ENCODE measurements at places on chromosomes 3 and 15.

DNA sequence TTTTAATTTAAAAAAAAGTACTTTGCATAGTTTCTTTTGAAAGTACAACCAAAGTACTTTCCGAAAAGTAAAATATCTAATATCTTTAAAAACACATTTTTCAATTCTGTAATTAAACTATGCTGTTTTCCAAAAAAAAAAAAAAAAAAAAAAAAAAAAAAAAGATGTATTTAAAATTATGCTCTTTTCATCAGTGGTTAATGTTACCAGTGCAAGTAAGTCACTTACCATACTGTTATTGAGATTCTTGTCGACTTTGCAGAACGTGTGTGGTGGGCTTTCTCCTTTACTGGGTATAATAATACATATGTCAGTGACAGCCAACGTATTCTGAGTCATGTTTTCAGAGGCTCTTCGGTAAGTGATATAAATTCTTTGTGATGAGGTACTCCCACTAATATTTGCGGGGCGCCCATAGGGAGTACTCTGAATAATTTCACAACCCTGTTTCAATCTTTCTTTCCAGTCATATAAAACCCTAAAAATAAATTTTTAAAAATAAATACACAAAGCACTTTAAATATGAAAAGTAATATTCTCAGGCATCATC, 39.9 kb downstream of the DENND4A start:
- no peak for DNase-seq

- peak; percentile 52 for DNase-seq
Observed at GRCh38 chr15:100113351-100114080, 228.3 kb downstream of the ADAMTS17 start.

DNA sequence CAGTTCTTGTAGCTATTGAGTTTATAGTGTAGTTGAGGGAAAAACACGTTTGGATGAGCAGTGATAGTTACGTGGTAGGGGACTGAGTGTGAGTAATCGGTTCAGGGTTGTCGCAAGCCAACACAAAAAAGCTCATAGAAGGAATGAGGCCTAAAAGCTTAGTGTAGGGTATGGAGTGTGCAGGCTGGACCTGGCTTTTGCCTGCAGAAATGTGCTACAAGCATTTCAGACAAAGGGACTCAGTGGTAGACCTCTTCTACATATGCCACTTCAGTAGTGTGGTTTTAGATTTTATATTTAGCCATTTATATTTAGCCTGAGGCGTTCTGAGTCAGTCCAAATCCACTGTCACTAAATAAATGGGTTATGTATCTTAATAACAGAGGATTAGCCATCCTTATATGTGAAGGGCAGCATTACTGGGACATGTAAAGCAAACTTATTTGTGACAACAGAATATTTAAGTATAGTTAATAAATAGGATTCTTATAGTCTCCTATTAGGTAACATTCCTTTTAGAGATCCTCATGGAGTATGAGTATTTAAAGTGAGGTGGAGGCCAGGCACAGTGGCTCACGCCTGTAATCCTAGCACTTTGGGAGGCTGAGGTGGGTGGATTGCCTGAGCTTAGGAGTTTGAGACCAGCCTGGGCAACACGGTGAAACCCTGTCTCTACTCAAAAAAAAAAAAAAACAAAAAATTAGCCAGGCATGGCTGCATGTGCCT, 21.8 kb downstream of the ATP2C1 start:
- DNase-seq = no peak

GRCh38 chr3:27715454-27715806, 6.7 kb downstream of the EOMES start:
- no peak for DNase-seq

GRCh38 chr3:9117220-9117619, 132.2 kb downstream of the SRGAP3 start:
- no peak for DNase-seq

GRCh38 chr15:89139613-89140499, 51.6 kb downstream of the ABHD2 start:
- peak; percentile 47 for DNase-seq

DNA sequence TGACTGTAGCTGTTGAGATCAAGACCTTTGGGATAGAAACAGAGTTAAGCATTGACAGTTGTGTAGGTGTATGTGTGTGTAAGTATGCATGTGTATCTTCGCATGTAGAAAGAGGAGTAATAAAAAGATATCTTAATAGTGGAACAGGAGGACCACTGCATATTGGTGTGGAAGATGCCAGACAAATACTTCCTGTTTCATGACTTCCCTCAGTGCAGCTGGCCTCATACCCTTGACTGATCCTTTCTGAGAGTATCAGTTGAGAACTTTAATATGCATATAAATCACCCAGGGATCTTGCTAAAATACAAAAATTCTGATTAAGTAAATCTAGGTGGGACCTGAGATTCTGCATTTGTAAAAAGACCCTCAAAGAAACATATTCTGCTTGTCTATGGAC, 8.5 kb upstream of the ZBED2 start:
- DNase-seq = no peak

GRCh38 chr3:107633327-107634098, 110.8 kb downstream of the BBX start:
- no peak for DNase-seq

DNA sequence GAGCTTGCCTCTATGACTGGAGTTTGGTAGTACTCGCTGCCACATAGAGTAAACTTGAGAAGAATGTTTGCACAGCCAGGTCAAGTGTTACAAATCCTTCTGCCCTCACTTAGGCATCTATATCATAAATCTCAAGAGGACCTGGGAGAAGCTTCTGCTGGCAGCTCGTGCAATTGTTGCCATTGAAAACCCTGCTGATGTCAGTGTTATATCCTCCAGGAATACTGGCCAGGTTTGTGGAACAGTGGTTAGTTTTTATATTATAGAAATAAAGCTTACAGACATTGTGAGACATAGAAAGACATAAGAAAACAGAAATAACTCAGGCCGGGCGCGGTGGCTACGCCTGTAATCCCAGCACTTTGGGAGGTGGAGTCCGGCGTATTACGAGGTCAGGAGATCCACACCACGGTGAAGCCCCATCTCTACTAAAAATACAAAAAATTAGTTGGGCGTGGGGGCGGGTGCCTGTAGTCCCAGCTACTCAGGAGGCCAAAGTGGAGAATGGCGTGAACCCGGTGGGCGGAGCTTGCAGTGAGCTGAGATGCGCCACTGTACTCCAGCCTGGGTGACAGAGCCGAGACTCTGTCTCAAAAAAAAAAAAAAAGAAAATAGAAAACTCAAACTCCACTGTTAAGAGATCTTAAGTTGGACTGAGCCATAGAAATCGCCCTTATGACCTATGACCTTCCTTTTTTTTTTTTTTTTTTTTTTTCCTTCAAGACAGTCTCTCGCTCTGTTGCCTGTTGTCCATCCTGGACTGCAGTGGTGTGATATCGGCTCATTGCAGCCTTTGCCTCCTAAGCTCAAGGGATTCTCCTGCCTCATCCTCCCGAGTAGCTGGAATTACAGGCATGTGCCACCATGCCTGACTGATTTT, 2.2 kb downstream of the RPSA start:
- DNase-seq = no peak

DNA sequence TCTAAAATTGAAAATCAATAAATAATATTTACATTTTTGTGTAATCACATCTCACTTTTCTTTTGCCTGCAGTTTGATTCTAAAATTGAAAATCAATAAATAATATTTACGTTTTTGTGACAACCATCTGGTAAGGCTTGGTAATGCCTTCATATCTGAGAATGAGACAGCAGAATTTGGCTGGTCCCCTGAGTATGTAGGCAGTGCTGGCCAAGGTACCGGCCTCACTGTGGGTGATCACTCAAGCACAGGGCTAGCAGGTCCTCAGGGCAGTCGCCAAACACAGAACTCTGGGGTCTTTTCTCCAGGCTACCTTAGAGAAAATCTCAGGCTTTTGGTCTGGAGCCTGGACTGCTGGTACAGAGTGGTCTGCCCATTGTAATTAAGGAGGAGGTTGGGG, 26.2 kb downstream of the RTP3 start:
- no peak for DNase-seq

GRCh38 chr3:78186404-78186803, 1146.5 kb downstream of the ROBO2 start:
- DNase-seq = no peak

- DNase-seq = peak; percentile 2
Observed at GRCh38 chr15:94844538-94845389, 613.4 kb downstream of the MCTP2 start.

GRCh38 chr3:29590012-29590411, 309.1 kb downstream of the RBMS3 start:
- no peak for DNase-seq

DNA sequence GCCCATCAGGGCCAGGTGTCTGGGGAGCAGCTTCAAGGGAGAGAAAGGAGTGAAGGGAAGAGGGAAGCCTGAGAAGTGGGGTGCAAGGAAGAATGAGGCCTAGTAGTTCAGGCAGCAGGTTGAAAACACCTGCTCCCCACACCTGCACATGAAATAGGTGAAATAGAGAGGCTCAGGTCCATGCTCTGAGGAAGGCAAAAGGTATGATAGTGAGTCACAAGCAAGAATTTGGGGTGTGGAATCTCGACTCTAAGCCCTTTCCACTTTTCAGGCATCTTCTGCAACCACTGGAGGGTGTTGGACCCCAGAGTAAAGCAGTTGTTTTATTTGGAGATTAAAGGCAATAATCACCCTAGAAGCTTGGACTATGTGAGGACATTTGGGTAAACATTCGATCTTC, 157.5 kb downstream of the CTNNB1 start:
- DNase-seq = no peak

- DNase-seq = no peak
Observed at GRCh38 chr15:42270551-42270950, 2.5 kb upstream of the GANC start.

DNA sequence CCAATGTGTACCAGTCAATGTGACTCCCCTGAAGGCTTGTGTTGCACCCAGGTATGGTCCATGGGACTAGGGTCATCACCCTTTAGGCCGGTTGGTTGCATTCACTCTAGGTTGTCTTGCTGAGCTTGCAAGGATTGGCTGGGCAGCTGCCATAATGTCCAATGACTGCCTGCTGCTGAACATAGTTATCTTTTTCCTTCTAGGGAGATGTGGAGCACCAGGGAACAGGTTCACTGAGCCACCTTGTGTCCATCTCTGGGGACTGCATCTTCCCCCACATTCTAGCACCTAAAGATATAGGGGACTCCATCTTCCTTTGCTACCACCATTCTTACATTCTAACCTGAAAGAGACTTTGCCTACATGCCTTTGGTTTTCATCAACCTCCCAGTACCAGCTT, 580.4 kb upstream of the TBL1XR1 start:
- no peak for DNase-seq

GRCh38 chr3:194095464-194095863, 40.5 kb upstream of the HES1 start:
- DNase-seq = no peak

GRCh38 chr3:186261638-186262037, 100.4 kb downstream of the DGKG start:
- DNase-seq = no peak

DNA sequence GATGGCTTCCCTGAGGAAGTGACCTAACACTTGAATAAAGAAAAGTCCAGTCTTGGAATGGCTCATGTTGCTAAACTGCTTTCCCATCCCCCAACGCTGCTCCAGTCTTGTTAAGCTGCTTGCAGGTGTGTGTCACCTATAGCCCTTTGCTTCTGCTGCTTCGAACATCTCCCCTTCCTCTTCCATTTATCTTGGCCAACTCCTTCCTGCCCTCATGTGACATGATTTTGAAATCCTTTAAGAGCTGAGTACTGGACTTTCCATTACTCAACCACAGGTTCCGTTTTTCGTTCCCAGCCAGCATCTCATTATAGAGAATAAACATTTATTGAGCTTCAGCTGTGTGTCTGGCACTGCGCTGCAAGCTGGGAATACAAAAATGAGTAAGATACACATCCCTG, 1.7 kb downstream of the ATG7 start:
- no peak for DNase-seq

- no peak for DNase-seq
Observed at GRCh38 chr15:69603369-69604071, 150.9 kb downstream of the RPLP1 start.

- no peak for DNase-seq
Observed at GRCh38 chr3:15206662-15207576, 873 bp downstream of the CAPN7 start.

GRCh38 chr15:88636654-88637053, 2.2 kb upstream of the ISG20 start:
- no peak for DNase-seq

DNA sequence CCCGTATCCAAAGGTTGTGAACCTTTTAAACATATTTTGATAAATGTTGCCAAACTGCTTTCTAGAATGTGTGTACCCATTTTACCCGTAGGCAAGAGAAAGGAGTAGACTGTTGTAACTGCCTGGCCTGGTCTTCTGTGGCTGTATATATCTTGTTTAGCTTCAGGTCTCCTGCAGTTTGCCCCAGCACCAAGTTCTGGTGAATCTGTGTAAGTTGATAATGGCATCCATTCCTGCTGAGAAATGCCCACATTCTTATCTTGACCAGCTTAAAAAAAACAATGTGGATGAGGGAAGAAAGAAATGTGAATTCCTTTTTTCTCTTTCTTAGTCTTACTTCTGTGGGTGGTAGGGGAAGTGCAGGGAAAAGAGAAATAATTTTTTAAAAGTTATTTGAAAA, 53.3 kb upstream of the TLE3 start:
- DNase-seq = no peak

DNA sequence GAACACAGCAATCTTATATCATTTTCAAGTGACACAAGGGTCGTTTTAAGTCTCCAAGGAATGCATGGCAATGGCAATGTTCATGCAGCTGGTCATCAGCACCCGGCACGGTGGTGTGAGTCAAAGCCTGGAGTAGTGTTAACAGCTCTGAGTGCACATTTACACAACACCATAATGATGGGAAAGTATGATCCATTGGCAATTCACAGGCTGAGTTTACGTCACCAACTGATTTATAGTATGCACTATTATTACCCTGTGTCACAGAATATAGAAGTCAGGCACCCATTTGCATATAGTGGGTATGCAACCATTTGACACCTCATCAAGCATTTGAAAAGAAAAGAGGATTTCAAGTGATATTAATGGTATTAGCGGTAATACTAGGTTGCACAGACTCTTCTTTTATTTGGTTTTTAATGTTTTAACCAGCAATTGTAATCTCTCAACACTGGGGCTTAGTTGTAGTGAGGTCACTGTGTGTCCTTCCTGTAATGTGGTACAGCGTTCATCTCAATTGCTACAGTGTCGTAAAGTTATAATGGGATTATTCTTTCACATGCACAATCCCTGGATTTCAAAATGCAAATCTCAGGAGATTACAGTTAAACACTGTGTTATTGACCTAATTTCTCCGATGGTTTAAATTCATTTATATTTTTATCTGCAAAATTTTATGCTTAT, 113.8 kb downstream of the C3orf38 start:
- DNase-seq = no peak

DNA sequence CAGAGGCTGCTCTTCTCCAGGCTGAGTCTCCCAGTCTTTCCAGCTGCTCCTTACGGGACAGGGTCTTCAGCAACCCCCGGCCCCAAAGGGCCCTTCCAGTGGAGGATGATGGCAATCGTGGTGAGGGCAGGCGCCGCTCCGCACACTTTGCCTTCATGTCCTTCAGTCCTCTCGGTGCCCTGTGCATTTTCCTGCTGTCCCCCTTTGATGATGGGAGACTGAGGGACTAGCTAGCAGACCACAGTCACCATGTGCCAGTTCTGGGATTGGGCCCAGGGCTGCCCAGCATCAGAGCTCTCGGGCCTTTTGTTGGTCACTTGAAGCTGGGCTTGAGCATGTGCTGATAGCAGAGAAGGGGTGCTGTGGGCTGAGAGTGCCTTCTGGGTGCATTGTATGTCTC, 8.8 kb upstream of the TXNRD3 start:
- no peak for DNase-seq

- no peak for DNase-seq
Observed at GRCh38 chr15:38994310-38994709, 429.7 kb upstream of the RASGRP1 start.

GRCh38 chr3:188937389-188937788, 234.4 kb upstream of the TPRG1 start:
- DNase-seq = no peak

GRCh38 chr15:70197945-70198361, 100.2 kb upstream of the TLE3 start:
- no peak for DNase-seq
